Activated naive CD8-positive, alpha-beta T cell treated with anti-CD3 and anti-CD28 coated beads, Interleukin-2, amount 50 U/mL, for 24 hours (primary cell): ENCODE measurements at places on chromosomes 5 and 9.

DNA sequence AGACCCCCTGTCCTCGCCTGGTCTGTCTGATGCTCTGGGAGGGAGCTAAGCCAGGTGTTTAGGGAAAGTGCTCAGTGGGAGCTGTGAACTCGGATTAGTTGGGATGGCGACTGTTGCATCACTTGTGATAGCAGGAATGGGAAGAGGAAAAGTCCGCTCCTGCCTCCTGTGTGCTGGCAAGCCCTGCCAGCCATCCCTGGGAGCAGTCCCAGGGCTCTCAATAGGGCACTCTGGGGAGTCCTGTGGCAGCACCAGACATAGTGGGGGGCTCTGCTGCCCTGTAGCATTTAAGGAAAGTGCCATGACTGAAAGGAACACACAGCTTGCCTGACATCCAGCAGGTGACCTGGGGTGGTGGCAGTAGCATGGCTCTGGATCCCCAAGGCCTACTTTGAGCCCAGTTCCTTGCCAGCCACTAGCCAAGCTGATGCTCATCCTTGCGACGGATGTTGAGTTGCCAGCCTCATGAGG is 81.5 kb downstream of the AMBP start:
- DNase-seq, result no peak

GRCh38 chr5:7425830-7426229 is 29.9 kb downstream of the ADCY2 start:
- DNase-seq, result no peak

DNA sequence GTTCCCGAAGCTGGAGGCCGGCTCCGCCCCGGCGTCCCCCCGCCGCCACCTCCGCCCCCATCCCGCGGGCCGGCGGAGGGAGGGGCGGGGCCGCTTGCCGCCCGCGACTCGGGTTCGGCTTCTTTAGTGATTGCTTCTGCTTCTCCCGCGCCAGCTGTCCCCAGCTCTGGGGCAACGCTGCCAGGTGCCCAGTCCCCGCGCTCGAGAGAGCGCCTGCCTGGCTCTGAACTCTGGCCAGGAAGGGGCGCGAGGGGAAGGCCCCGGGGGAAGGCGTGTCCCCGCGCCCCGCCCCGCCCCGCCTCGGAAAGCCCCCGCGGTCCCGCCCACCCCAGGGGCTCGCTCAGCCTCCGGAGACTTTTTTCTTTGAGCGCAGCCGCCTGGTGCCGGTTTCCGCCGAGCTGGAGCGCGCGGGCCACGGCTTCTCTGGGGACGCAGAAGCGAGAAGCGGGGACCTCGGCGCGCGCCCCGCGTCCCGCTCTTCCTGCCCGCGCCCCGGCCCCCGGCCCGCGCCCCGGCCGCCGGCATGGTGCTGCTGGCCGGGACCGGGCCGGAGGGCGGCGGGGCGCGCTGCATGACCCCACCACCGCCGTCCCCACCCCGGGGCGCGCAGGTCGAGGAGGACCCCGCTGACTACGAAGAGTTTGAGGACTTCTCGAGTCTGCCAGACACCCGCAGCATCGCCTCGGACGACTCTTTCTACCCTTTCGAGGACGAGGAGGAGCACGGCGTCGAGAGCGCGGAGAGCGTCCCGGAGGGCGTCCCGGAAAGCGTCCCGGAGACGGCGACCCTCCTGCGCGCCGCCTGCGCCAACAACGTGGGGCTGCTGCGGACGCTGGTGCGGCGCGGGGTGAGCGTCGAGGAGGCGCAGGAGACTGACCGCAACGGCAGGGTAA is at the start of gene ANKRD33B:
ANKRD33B (plus strand) TSS at position 126 of the 893 bp plus-strand sequence; CDS start at position 524, 398 bp downstream.
- DNase-seq, result peak; percentile 83

GRCh38 chr9:70490478-70490877 is 76.0 kb upstream of the KLF9 start:
- no peak for DNase-seq

- DNase-seq, result no peak
These were observed 81.4 kb upstream of the DAB2 start for GRCh38 chr5:39506211-39506610.

GRCh38 chr5:174735498-174736330 is 11.3 kb downstream of the MSX2 start:
- DNase-seq, result no peak

- no peak for DNase-seq
These were observed 73.3 kb downstream of the CMYA5 start for GRCh38 chr5:79762929-79763328.
